ENCODE measurements at places on chromosomes 5 and 9.

- DNase-seq = no peak
Measured at GRCh38 chr9:88502552-88503034, 32.4 kb upstream of the NXNL2 start.

GRCh38 chr9:113454914-113455761 lies 8.4 kb upstream of the RGS3 start:
- no peak for DNase-seq

- DNase-seq = no peak
Measured at GRCh38 chr9:106583751-106584150, 279.2 kb upstream of the ZNF462 start.

DNA sequence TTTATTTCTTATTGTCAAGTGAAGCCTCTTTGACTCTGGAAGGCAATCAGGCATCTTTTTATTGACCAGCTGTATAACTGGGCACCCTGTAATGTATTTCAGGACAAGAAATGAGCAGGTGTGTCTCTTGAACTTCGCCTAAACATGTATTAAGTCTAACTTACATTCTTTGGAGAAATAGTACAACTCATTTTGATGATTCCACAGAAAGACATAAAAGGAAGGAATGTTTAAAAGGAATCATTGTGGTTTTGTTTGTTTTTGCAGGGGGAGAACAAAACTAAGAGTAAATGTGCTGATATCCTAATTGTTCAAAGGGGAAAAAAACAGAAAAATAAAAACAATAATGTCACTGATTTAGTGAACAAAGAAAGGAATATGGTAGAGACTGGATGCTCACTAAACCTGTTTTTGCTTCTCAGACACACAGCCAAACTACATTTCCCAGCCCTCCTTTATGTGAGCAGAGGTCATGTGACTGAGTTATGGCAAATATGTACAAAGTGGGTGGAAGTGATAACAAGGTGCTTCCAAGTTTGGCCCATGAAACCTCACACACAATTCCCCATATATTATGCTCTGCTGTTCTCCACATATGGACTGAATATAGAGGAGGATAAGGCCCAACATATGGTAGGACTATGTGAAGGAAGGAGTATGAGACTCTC lies 150.6 kb upstream of the ACOT12 start:
- no peak for DNase-seq

DNA sequence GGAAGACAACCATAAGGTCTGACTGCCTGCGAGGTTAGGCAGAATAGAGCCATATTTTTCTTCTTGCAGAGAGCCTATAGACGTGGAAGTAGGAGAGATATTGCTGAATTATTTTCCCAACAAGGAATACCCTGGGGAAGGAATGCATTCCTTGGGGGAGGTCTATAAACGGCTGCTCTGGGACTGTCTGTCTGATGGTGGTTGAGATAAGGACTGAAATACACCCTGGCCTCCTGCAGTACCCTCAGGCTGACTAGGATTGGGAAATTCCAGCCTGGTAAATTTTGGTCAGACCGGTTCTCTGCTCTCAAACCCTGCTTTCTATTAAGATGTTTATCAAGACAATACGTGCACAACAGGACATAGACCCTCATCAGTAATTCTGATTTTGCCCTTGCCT lies 617.5 kb upstream of the GRIN3A start:
- no peak for DNase-seq

DNA sequence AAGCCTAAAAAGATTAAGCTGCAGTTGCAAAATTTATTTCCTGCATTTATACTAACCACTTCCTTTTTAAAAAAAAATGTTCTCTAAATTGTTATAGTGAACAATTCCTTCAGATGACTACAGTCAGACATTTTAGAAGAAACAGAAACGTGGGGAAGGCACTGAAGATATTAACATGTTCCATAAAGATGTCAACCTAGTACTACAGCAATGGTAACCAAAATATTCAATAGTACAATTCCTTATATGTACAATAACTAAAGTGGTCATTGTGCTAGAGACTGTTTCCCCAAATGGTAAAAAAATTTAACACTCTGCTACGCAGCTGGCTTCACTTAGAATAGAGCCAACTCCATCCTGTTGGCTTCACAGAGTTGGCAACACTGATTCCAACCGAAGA lies 97.7 kb downstream of the FNBP1 start:
- DNase-seq = no peak

DNA sequence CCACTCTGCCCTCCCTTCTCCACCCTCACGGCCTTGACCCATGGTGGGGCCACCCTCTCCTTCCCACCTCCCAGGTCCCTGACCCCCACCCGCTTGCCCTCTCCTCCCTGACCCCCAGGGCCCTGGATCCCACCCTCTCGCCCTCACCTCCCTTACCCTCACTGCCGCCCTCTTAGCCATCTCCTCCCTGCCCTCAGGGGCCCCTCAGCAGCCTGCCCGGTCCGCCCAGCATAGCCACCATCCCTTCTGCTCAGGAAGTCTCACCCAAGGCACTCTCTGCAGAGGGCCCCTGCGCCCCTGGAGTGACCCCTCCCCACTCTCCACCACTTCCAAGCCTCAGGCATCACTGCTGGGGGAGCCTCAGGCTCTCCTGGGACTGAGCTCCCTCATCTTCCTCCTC lies 66.3 kb downstream of the MRPL36 start:
- no peak for DNase-seq

- no peak for DNase-seq
Measured at GRCh38 chr9:75983319-75984045, 93.0 kb downstream of the PCSK5 start.

DNA sequence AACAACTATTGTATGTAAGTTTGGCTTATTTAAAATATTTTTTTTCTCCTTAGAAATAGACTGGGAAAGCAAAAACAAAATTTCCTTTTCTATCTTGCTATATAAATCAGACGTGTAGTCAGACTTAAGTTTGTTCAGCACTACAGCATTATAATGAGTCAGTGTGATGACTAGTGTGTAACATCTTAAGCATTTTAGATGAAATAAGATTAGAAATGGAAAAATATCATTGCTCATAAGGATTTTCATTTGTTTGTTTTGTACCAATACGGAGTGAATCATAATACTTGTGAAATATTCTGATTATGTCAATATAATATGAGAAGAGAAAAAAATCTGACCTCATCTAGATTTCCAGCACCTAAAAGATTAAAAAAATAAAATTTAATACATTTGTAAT lies 64.7 kb upstream of the RICTOR start:
- DNase-seq = no peak

DNA sequence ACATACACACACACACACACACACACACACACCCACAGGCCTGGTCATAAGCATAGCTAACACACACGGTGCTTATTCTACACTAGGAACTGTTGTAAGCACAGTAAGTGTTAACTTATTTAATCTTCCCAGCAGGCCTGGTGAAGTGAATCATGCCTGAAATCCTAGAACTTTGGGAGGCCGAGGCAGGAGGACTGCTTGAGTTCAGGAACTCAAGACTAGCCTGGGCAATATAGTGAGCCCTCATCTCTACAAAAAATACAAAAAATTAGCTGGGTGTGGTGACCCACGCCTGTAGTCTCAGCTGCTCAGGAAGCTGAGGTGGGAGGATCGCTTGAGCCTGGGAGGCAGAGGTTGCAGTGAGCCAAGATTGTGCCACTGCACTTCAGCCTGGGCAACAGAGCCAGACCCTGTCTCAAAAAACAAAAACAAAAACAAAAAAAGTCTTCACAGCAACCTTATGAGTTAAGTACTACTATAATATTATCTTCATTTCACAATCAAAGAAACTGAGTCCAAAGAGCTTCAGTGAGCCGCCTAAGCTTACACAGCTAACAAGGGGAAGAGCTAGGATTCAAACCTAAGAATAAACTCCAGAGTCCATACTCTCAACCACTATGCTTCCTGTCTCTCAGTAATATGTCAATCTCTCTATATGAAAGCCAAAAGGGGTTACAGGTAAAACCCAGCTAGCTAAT lies 2.3 kb downstream of the MEGF9 start:
- no peak for DNase-seq

- no peak for DNase-seq
Measured at GRCh38 chr5:161410640-161411039, 135.9 kb downstream of the GABRB2 start.

- DNase-seq = no peak
Measured at GRCh38 chr9:13642646-13643045, 363.2 kb upstream of the MPDZ start.

DNA sequence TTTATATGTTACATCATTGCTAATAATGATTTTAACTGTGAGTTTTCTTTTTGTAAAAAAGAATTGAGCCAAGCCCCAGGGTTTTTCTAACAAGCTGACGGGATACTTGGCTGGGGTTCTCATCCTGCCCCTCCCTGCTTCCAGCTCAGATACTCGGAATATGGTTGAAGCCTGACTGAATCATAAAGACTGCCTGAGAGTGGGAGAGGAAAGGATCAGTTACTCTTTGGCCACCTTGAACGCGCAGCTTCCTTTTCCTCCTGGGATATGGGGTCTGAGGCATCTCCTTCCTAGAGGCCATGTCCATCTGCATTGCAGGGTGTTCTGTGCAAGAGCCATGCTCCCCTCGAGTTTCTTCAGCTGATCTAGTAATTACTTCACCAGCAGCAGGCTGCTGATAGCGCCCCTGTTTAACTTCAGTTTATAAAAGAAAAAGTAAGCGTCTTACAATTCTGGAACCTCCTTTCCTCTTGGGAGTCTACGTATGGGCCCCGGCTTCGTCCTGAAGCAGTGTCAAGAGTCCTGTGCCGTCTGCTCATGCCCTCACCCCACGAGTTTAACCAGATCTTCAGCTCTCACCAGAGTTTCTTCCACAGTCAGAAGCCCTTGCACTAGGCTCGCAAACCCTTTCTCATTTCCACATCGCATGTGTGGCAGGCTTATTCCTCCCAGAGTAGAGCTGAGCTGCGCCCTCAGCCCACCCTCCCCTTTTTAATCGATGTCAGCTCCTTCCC lies 130.0 kb downstream of the MVB12B start:
- DNase-seq = no peak

Measured in stimulated activated CD4-positive, alpha-beta T cell treated with anti-CD3 and anti-CD28 coated beads, Interleukin-1b, Interleukin-23, amount 100 ng/mL, for 48 hours (primary cell).